PC-9 (cell line): ENCODE measurements at places on chromosomes 4 and X. TPM values are rescaled to one million over a fixed set of nuclear protein-coding genes. Genes with fewer than 3 reads are reported as not detected.
A peak's percentile ranks its signal among the peaks of the same experiment; 100 is the strongest.

DNA sequence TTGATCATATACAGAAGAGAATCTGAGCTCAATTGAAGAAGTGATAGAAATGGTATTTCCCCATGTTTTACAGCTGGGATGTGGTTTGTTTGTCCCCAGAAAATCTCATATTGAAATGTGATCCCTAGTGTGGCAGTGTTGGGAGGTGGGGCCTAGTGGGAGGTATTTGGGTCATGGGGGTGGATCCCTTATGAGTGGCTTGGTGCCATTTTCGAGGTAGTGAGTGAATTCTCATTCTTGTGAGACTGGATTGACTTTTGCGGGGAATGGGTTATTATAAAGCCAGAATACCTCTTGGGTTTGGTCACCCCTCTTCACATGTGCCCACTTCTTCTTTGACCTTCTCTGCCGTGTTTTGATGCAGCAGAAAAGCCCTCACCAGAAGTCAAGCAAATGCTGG lies 29.6 kb upstream of the PAGE1 start:
- no peak overlapping the region for H3K4me3 ChIP-seq
- no peak for DNase-seq
- no peaks in the 10 kb centered on the region for H3K36me3 ChIP-seq

DNA sequence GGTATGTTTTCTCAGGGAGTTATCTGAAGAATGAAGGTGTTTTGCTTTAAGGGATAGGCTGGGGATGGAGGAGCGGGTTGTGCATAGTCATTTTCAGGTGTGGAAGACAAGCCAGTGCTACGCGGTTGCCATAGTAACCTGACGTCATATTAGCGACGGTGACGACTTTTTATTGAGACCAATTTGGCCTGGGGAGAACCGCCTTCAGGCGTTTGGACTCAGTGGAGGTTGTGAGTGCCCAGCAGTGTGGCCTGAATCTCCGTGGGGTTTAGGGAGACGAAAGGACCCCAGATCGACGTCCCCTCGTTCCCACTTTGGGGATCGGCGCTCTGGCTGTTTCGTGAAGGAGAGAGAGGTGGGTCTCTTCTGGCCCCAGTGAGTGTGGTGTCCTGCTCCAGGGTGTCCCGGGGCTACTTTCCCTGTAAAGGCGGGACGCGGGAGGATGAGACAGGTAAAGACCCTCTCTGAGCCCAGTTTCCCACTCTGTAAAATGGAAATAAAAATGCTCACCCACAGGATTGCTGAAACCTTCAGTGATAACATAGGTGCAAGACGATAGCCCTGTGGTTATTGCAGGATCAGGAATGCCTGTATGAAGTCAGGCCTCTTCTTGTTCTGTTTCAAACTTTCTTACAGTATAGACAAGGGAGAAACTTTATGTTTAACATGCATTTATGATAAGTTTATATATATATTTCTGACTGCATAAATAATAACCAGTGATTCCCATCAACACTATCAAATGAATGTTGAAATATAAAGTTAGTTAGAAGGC lies 48.6 kb downstream of the GPRASP3 start:
- H3K4me1 ChIP-seq = 0 out of 2 replicates have a peak, but pooled peaks cover 10% of the 10 kb centered on the region
- no peaks in the 10 kb centered on the region for H3K27me3 ChIP-seq
- peak overlapping the region; percentile 66 for H3K4me3 ChIP-seq
- no peaks in the 10 kb centered on the region for H3K36me3 ChIP-seq
- H3K27ac ChIP-seq = peak overlapping the region; percentile 78
- DNase-seq = peak; percentile 86

- peaks cover 4% of the 10 kb centered on the region; the same call in 1 of the 2 replicates for H3K36me3 ChIP-seq
- H3K27me3 ChIP-seq = no peaks in the 10 kb centered on the region
- DNase-seq = no peak
- no peak overlapping the region for H3K27ac ChIP-seq
- H3K4me1 ChIP-seq = no peaks in the 10 kb centered on the region
Observed at GRCh38 chr4:7855731-7856130, 83.9 kb downstream of the AFAP1 start.

DNA sequence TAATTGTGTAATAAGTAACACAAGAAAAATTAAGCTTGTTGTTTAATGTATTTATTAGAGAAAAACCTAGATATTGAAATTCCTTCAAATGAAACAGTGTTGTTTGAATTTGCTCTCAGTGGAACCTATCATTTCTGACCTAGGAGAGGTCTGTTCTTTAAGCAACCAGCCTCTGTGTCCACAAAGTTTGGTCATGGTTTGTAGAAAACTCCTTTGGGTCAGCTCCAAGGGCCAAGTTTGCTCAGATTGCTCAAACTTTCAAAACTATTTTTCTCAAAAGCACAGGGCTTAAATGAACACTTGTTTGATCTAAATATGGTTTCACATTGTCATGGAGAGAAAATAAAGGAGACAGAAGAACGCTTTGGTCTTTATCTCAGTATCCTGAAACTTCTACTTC lies 29.6 kb upstream of the RPL34 start:
- no peaks in the 10 kb centered on the region for H3K36me3 ChIP-seq
- no peak for DNase-seq
- no peaks in the 10 kb centered on the region for H3K27me3 ChIP-seq
- no peak overlapping the region for H3K4me3 ChIP-seq

- H3K27ac ChIP-seq = no peak overlapping the region
- H3K27me3 ChIP-seq = no peaks in the 10 kb centered on the region
- no peak for DNase-seq
- no peak overlapping the region for H3K4me3 ChIP-seq
Observed at GRCh38 chr4:82643994-82644733, 82.4 kb upstream of the TMEM150C start.

- no peak for DNase-seq
- no peaks in the 10 kb centered on the region for H3K27me3 ChIP-seq
- H3K4me3 ChIP-seq = no peak overlapping the region
- H3K27ac ChIP-seq = no peak overlapping the region
- 0 out of 2 replicates have a peak, but pooled peaks cover 5% of the 10 kb centered on the region for H3K4me1 ChIP-seq
- no peaks in the 10 kb centered on the region for H3K36me3 ChIP-seq
Observed at GRCh38 chr4:56728512-56728911, 47.4 kb upstream of the HOPX start.

DNA sequence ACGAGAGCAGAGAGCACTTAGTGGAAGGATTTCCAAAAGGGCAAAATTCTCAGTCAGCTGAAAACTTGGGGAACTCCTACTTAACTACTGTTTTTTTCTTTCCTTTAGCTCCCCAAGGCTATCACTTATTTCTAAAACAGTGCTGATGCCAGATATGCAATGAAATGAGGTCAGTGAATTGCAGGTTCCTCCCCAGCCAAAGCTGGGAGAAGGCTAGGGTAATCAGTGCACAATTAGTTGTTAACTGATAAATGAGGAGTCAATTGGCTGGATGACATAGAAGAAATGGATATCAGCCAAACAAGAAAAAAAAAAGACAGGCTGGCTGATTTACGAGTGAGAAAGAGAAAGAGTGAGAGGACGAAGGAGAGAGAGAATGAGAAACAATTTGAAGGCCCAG lies 195.6 kb downstream of the GPC3 start:
- H3K27ac ChIP-seq = no peak overlapping the region
- no peaks in the 10 kb centered on the region for H3K27me3 ChIP-seq
- no peak overlapping the region for H3K4me3 ChIP-seq
- H3K4me1 ChIP-seq = no peaks in the 10 kb centered on the region
- H3K36me3 ChIP-seq = no peaks in the 10 kb centered on the region

DNA sequence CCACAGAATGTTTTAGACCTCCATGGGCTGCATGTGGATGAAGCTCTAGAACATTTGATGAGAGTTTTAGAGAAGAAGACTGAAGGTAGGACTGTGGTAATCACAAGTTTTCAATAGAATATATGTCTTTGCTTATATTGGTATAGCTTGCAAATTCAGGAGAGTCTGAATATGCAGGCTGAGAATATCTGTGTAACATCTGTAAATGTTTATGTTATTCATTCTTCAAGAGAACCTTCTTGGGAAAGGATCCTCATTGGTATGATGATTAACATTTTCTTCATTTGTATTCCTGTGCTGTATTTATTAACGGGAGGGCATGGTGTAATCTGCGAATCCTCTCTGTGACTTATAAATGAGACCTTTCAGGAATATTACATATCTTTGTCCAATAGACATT lies 52.1 kb upstream of the RHOH start:
- H3K4me3 ChIP-seq = no peak overlapping the region
- H3K27ac ChIP-seq = no peak overlapping the region
- DNase-seq = no peak
- no peaks in the 10 kb centered on the region for H3K4me1 ChIP-seq
- no peaks in the 10 kb centered on the region for H3K27me3 ChIP-seq

DNA sequence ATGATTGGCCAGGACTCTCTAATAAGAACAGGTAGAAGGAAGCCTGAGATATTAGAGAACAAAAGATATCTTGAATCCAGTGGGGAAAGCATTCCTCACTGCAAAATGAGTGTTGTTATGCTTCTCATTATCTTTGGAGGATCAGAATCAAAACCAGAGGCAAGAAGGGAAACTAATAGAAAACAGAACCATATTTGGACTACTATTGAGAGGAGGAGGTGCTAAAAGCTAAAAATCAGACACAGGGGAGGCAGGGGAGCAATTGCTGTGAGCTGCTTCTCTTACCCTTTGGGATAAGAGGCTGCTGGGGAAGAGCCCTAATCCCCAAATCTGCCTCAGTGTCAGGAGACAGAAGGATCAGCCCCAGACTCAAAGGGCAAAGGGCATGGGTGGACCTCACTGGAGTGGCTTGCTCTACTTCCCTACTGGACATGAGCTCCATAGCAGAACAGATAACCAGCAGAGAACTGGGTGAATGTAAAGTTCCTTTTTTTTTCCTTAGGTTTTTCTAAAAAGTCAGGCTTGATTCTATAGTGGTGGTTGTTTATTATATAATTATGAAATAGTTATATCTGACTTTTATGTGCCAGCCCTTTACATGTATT lies 60.1 kb downstream of the SEPTIN11 start:
- no peaks in the 10 kb centered on the region for H3K27me3 ChIP-seq
- H3K4me1 ChIP-seq = peaks cover 17% of the 10 kb centered on the region
- DNase-seq = no peak

- H3K4me1 ChIP-seq = no peaks in the 10 kb centered on the region
- H3K4me3 ChIP-seq = no peak overlapping the region
- H3K27ac ChIP-seq = no peak overlapping the region
- H3K36me3 ChIP-seq = no peaks in the 10 kb centered on the region
Observed at GRCh38 chrX:724256-724655, 93.7 kb downstream of the SHOX start.

- no peak for DNase-seq
- no peak overlapping the region for H3K27ac ChIP-seq
- no peak overlapping the region for H3K4me3 ChIP-seq
- H3K36me3 ChIP-seq = no peaks in the 10 kb centered on the region
- no peaks in the 10 kb centered on the region for H3K4me1 ChIP-seq
- no peaks in the 10 kb centered on the region; the same call in none of the 2 replicates for H3K27me3 ChIP-seq
Observed at GRCh38 chrX:413322-414201, 26.9 kb upstream of the PPP2R3B start.

- H3K4me3 ChIP-seq = no peak overlapping the region
- no peaks in the 10 kb centered on the region for H3K27me3 ChIP-seq
Observed at GRCh38 chrX:83593634-83594294, 85.7 kb downstream of the POU3F4 start.

- no peak overlapping the region for H3K27ac ChIP-seq
- no peaks in the 10 kb centered on the region for H3K27me3 ChIP-seq
- no peaks in the 10 kb centered on the region for H3K36me3 ChIP-seq
- H3K4me3 ChIP-seq = no peak overlapping the region
- no peak for DNase-seq
Observed at GRCh38 chrX:133475953-133476352, 60.7 kb upstream of the GPC4 start.

DNA sequence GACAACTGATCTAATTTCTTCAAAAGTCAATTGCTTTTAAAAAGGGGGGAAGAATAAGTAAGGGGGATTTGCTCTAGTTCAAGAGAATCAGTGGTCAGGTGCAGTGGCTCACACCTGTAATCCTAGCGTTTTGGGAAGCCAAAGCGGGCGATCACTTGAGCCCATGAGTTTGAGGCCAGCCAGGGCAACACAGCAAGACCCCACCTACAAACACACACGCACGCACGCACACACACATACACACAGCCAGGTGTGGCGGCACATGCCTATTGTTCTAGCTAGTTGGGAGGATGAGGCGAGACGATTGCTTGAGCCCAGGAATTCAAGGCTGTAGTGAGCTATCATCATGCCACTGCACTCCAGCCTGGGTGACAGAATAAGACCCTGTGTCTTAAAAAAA lies 9.6 kb downstream of the GRSF1 start:
- no peak for DNase-seq
- no peaks in the 10 kb centered on the region for H3K27me3 ChIP-seq
- H3K4me3 ChIP-seq = no peak overlapping the region
- no peak overlapping the region for H3K27ac ChIP-seq
- no peaks in the 10 kb centered on the region for H3K4me1 ChIP-seq
- peaks cover 7% of the 10 kb centered on the region; the same call in 1 of the 2 replicates for H3K36me3 ChIP-seq

DNA sequence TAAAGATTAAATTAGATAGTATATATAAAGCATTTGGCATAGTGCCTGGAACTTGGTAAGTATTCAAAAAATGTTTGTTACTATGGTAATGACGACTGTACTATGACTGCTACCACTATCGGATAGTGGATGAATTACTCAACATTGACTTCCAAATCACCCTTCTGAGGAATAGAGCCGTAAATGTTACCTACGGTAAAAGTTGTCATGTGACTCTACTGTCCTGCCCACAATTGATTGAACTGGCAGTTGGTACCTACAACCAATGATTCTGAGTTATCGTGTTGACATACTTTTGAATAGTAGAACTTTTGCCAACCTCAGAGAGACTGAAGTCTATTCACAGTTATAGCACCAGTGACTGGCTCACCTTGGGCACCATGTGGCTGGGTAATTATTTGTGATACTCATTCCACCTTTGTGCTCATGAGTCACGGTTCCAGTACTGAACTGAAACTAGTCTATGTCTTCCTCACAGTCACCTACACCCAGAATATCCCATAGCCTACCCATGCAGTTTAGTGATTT lies 185.5 kb upstream of the PITX2 start:
- no peak overlapping the region for H3K4me3 ChIP-seq
- no peak overlapping the region for H3K27ac ChIP-seq
- no peak for DNase-seq
- H3K27me3 ChIP-seq = no peaks in the 10 kb centered on the region
- H3K36me3 ChIP-seq = no peaks in the 10 kb centered on the region

GRCh38 chrX:133516686-133517085 lies 101.4 kb upstream of the GPC4 start:
- no peaks in the 10 kb centered on the region for H3K27me3 ChIP-seq
- H3K4me3 ChIP-seq = no peak overlapping the region
- H3K36me3 ChIP-seq = no peaks in the 10 kb centered on the region
- DNase-seq = no peak

Gene SSX4
- not detected in 2 replicates for total RNA-seq

Gene IL2
- not detected in 2 replicates for total RNA-seq

Gene TRAM1L1
- 1.1 and 1.6 TPM in 2 replicates for total RNA-seq

Gene PDE5A
- total RNA-seq = 7.9 and 8.5 TPM in 2 replicates

Gene REPS2
- total RNA-seq = 15.4 and 29.2 TPM in 2 replicates

Gene LAGE3
- total RNA-seq = 63.9 and 82.5 TPM in 2 replicates

Gene SLC9A6
- total RNA-seq = 14.8 and 16.5 TPM in 2 replicates

Gene MUC7
- not detected in 2 replicates for total RNA-seq

Gene LYAR
- 10.2 and 15.7 TPM in 2 replicates for total RNA-seq

Gene SCLT1
- total RNA-seq = 15.9 and 16.9 TPM in 2 replicates

Gene POU3F4
- not detected in 2 replicates for total RNA-seq

Gene REELD1
- total RNA-seq = not detected in 2 replicates

Gene NAP1L2
- total RNA-seq = not detected in 2 replicates

Gene TNMD
- total RNA-seq = not detected in 2 replicates
